HTR-8/SVneo (cell line): ENCODE measurements at places on chromosomes 6 and 20.

GRCh38 chr6:33313709-33314514 is at the start of gene TAPBP:
TAPBP (minus strand) TSS chr6:33314078; CDS start chr6:33314041, 37 bp downstream.
- DNase-seq, result no peak

GRCh38 chr6:34585512-34586061 is 29.5 kb upstream of the SPDEF start:
- DNase-seq, result no peak

DNA sequence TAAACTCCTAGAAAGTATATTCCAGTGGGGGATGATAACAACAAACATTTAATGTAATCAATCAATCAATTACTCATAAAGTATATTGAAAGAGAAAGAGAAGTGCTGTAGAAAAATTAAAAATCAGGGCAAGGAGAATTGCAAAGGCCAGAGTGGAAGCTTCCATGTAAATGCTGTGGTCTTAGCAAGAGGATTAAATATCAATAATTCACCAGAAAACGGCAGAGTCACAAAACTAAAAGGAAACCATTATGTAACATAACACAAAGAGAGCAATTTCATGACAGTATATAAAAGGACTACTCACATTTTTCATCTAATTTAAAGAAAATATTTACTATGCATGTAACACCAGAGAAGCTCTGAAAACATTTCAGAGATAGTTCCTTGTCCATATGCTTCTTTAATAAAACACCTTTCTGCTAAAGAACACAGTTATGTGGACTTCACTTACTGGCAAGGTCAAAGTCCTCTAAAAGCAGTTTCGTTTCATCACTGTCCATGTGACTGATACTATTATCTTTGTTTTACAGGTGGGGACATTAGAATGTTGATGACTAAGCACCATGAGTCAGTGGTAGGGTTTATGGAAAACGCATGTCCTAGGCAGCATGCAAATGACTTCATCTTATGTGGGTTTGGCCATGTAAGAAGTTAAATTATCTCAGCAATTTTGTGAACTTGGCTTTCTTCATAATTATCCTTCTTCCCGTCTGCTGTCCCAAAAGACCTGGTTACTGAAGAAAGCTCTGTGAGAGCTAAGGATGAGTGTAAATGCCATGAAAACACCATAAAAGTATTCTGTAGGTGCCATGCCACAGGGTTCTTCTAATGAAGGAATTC is 185.8 kb upstream of the TENT5A start:
- peak; percentile 20 for DNase-seq

DNA sequence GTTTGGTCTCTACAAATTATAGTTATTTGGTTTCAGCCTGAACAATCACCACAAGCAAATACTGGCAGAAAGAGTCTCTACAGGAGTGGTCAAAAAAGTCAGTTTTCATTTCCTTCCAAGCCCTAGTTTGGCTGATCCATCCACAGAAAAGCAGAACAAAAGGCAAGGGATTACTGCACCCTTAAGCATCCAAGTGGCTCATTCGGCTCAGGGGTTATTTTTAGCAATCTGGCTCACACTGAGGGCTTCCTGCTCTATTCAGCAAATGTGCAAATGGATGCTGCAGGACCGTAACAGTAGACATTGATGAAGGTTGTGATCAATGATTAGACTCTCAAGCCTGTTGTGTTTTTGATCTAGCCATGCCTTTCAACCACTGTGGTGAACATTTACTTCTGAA is 62.2 kb upstream of the FABP7 start:
- no peak for DNase-seq

DNA sequence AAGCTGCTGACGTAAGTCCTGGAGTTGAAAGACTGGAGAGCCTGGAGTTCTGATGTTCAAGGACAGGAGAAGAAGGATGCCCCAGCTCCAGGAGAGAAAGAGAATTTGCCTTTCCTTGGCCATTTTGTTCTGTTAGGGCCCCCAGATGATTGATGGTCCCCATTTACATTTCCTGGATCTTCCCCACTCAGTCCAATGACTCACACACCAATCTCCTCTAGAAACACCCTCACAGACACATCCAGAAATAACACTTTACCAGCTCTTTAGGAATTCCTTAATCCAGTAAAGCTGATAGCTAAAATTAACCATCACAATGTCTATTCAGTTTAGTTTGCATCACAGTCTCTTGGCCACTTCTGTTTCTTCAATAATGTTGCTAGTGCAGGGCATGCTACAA is 260.2 kb upstream of the IRAK1BP1 start:
- no peak for DNase-seq

DNA sequence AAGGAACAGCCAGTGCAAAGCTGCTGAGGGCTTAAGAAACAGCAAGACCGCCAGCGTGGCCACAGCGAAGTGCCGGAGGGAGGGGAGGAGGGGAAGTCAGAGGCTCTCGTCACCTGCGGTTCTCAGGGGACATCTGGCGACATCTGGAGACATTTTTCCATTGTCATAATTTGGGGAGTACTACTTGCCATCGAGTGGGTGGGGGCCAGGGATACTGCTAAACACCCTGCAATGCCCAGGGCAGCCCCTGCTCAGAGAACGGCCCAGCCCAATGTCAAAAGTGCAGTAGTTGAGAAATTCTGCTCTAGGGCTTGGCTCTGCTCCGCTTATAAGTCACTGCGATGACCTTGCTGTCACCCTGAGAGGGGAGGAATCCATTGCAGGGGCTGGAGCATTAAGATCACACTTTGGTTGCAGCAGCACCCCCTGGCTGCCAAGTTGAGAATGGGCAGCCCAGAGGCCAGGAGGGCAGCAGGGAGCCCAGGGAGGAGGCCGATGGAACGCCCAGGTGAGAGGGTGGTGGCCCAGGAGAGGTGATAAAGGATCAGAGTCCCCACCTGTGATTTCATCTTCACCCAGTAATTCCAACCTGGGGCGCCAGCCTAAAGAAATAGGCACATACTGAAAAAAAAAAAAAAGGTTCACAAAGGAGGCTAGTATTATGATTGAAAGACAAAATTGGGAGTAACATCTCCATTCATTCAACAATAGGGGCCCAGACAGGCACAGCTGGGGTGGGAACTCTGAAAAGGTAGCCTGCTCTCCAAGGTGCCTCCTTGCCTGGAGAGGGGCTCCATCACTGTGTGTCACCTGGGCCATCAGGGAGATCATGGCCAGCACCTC is 218.2 kb downstream of the BMP7 start:
- DNase-seq, result peak; percentile 98
